Fibroblast of skin of scalp (primary cell): ENCODE measurements at places on chromosomes 6 and 20.

- DNase-seq: peak; percentile 26
Measured at GRCh38 chr6:132357120-132357519, 44.2 kb downstream of the MOXD1 start.

GRCh38 chr20:38673725-38674091, 50.6 kb upstream of the SLC32A1 start:
- peak; percentile 12 for DNase-seq

DNA sequence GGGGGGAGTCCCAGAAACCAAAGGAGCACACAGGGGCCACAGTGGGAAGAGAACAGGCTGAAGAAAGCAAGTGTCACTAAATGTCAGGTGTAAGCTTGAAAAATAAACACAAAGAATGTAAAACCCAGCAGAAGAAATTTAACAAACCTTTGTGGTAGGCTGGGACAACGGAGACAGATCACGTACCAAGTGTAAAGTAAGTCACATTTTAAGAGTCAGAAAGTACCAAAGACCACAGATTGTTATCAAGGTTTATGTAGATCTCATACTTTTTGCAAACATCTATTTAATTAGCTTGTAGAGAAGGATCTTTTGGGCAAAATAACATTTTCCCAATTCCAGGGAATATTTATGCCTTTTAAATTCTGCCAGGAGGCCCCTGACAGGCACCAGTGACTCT, 1.6 kb downstream of the CLIC5 start:
- no peak for DNase-seq

- no peak for DNase-seq
Measured at GRCh38 chr6:170243791-170244291, 47.0 kb downstream of the DLL1 start.

DNA sequence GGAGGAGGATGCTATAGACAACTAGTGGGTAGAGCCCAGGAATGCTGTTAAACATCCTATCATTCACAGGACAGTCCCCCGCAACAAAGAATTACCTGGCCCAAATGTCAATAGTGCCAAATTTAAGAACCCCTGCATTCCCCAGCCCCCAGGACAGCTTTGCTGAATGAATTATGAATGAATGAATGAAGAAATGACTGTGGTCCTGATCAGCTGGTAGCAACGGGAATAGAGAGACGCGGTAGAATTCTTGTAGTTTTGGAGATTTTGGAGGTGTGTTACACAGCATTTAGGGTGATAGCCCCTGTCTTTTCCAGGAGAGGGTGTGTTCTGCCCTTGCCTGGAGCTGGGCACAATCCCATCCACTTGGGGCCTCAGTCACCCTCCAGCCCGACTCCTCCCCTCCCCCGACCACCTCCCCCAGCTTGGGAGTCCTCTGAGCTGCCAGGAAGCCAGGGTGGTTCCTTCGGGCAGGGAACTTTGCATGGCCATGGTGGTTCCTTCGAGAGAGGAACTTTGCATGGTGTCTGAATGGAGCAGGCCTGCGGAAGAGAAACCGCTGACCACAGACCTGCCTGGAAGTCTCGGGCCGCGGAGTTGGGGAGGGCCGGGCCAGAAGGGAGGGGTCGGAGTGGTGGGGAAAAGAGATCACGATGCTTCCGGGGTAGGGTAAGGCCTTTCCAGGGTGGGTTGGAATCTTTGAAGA, 1.0 kb upstream of the HCK start:
- no peak for DNase-seq

DNA sequence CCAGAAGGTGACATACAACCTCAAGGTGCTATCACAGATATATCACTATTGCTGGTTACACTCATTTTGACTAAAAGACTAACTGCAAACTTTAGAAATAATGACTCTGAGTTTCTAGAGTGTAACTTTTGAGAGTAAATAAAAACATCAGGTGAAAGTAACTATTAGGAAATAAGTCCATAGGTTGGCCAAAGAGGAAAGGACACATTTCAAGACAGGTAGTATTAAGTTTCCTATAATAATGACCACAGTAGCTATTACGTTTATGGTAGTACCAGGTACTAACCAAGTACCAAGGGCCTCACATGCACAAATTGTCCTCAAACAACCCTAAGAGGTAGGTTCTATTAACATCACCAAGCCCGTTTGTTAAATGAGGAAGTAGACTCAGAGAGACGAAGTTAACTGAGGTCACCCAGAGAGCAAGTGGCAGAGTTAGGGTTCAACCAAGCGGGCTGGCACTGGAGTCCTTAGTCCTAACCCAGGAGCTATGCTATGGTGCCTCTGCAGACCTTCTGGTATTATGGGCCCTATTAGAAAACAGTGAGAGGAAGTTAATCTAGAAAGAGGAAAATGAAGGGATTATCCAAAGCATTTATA, 36.8 kb downstream of the HEBP2 start:
- no peak for DNase-seq

DNA sequence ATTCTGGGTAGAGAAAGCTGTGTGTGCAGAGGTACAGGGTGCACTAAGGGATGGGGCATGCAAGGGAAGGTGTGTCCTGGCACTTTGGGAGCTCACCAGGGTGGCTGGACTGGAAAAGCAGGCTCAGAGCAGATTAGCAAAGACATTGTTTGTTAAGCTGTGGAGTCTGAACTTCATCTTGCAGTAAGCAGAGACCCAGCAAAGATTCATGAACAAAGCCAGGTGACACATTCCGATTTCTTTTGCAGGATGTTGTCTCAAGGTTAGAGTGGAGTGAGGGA, 28.8 kb downstream of the DUSP22 start:
- no peak for DNase-seq
